ENCODE measurements at places on chromosomes 4 and X.

DNA sequence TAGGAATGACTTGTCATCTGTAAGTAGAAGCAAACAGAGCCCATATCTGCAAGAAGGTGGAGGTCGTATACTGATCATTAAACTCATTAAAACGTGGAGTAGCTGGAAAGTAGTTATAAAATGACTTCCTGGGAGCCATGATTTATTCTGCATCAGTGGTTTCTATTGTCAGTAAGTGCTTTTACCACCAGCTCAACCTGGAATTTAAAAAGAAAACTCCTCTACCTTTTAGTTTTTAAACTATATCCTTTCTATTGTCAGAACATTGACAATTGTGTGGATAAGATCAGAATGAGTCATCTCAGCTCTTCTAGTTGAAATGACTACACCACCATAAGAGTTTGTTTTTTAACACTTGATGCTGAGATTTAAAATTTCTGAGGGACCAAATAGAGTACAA is 651.2 kb upstream of the GALNT7 start:
- DNase-seq = no peak

DNA sequence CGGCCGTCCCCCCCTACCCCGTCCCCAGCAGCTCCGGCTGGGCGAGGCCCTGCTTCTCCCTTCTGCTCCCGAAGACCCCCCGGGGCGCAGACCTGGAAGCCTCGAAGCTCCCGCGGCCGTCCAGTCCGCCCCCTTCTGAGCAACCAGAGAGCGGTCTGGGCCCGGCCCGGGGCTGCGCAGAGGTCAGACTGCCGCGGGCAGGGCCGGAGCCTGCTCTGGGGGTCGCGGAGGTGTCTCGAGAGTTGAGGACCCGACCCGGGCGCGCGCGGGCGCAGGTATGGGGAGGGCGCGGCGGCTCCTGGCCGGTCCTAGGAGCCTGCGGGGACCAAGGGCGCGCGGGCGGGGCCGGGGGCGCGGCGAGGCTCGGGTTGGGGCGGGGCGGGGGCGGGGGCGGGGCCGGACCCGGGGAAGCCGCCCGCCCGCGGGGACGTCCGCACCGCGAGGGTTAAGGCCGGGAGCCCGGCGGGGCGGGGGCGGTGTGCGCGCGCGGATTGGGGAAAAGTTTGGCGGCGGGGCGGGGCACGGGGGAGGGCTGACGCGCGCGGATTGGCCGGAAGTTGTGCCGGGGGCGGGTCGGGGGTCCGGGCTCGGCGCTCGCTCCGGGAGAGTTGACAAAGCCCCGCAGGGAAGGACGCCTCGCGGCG is at the start of gene FGFRL1:
TSS of gene FGFRL1 (plus strand) at position 605 of the 644 bp plus-strand sequence. CDS start 860 bp downstream, outside the sequence.
- peak; percentile 88 for DNase-seq

GRCh38 chr4:107183155-107183774 is 147.2 kb upstream of the DKK2 start:
- DNase-seq = peak; percentile 47

DNA sequence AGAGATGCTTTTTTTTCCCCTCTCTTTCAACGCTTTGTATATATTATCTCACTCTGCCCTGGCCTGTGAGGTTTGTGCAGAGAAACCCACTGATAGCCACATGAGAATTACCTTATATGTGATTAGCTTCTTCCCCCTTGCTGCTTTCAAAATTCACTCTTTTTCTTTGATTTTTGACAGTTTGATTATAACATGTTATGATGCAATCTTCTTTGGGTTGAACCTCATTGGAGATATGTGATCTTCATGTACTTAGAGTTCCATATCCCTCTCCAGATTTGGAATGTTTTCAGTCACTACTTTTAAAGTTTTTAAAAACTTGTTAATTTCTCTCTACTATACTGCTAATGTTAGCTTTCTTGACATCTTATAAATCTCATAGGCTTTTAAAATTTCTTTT is 479.5 kb upstream of the AGA start:
- DNase-seq = no peak

GRCh38 chrX:107825698-107826237 is at the start of gene MID2:
Gene MID2, plus strand, starts transcription at chrX:107825866. Its CDS starts 561 bp downstream, at chrX:107826427.
- DNase-seq = peak; percentile 4

DNA sequence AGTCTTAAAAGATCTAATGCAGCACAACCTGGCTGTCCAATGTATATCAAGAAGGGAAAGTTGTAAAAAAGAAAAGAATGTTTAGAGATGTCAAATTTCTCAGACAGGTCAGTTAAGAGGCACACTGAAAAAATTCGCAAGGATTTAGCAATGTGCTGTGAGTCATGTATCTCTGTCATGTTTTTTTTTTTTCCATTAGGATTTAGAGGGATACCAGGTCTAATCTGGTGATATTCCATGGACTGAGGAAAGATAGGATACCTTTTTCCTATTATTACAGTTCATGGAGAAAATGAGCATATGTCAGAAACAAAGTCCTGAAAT is 815.4 kb upstream of the PCDH10 start:
- no peak for DNase-seq

DNA sequence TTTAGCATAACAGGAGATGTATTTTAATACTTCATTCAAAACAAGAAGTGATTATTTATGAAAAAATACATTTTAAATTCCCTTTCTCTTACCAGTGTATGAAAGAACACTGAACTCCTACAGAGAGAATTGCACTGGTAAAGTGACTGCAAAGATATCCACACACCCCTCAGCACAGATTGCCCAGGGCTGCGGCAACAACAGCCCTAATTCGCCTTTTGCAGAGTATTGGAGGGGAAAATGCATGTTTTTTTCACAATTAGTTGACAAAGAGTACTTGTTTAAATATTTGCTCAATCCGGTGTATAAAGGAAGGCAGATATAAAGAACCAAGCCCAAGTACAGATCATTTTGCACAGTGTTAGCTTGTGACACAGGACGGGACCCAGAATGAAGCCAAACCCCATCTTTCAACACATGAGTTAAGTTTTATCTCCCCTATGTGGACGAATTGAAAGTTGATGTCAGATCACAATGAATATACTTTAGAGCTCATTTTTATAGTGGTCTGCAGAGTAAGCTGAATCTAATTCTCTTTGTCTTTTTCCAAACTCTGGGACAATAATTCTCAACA is 551.4 kb upstream of the IGFBP7 start:
- no peak for DNase-seq
